Right atrium auricular region (tissue), 2 donors: ENCODE measurements at places on chromosomes 2 and 18.

- no peak for DNase-seq
These were observed 241.1 kb downstream of the SMAD2 start for GRCh38 chr18:47689371-47689770.

DNA sequence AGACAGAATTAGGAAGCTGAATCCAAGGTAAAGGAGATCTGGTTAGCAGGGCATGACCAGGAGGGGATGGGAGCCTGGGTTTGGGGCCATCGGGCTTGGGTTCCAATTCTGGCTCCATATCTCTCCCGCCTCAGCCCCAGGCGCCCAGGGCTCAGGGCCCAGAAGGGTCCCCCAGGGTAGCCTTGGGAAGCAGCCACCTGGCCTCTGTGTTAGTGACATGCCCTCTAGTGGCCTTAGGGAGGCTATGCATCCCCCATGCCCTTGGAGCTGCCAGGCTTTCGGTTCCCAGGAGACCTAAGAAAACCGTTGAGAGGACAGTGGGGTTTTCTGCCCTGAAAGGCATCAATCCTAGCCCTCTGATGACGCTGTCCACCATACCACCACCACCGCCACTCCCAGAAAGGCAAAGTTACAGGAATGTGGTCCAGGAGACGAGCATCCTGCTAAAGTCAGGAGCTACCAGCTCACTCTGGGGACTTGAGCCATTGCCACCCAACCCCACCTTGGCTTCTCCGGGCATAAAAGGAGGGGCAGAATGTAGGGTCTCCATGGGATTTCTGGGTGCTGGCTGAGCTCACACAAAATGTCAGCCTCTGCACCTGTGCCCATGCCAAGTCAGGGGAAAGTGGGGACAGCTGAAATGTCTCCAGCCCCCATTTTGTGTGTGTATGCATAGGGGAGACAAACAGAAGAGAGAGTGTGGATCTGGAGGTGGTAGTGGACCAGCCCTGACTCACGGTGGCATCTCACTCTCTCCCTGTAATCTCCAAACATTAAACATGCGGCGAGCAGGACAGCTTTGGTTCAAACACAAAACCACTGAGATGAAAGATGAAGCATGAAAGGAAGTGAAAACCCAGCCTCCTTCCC is 56.5 kb downstream of the EMX1 start:
- no peak for DNase-seq

GRCh38 chr2:36178384-36178783 is 177.2 kb upstream of the CRIM1 start:
- no peak for DNase-seq

DNA sequence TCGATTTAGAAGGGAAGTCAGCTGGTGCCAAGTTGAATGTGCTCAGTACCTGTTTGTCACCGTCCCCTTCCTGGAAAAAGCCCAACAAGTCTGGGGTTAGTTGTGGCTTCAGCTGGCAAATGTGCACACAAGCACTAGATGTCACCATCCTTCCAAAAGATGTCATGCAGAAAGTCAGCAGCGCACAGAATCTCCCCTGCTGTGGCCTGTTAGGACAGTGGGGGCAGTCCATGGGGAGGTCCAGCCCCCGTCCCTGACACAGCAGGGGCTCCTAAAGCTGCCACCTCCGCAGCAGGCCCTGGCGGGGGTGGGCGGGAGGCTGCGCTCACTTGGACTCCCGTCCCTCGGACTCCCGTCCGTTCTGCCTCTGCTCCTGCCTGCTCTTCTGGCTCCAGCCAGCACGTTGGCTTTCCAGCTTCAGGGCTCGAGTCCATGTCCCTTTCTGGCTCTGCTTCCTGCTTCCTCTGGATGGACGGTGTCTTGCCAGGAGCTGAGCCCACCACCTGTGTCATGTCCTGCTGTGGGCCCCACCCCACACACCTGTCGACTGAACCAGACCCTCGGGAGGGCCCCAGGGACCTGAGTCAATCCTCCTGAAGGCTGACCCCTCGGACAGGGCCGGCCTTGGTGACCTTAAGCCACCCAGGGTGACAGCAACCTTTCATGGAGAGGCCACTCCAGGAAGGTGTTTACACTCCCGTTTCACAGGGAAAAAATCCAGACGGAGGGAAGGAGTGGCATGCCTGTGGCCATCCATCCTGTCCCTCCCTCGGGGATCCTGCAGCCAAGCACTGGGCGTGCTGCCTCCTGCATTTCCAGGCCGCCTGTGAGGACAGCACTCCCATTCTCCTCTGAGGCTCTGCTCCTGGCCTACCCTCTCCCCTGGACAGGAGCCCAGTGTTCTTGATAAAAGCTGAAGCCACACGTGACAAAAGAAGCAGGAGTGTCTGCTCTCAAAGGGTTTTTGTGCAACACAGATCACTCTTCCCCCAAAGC is 8.5 kb downstream of the RAB17 start:
- DNase-seq: peak; percentile 88

- DNase-seq: no peak
These were observed 4.0 kb downstream of the PID1 start for GRCh38 chr2:229267080-229267479.

DNA sequence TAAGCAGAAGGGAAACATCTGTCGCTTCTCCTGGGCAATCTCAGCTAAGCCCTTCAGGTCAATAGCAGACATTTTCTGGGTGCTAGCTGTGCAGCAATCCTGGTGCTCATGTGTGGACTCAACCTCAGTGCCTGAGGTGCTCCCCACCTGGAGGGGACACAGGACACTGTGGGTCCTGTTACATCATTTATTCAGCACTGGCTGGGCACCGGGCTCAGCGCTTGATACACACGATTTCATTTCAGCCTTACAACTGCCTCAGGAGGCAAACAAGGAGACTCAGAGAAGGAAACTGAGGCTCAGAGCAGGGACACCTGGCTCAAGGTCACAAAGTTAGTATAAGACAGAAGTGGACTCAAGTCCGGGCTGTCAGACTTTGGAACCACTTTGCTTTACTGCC is 46.7 kb downstream of the MARCO start:
- DNase-seq: no peak

GRCh38 chr2:44546459-44547127 is 184.8 kb downstream of the CAMKMT start:
- no peak for DNase-seq

- DNase-seq: no peak
These were observed 247.4 kb downstream of the XIRP2 start for GRCh38 chr2:167135706-167136105.

GRCh38 chr2:108858894-108859293 is 72.3 kb downstream of the CCDC138 start:
- no peak for DNase-seq

GRCh38 chr2:160510617-160511016 is 17.0 kb upstream of the RBMS1 start:
- DNase-seq: no peak

DNA sequence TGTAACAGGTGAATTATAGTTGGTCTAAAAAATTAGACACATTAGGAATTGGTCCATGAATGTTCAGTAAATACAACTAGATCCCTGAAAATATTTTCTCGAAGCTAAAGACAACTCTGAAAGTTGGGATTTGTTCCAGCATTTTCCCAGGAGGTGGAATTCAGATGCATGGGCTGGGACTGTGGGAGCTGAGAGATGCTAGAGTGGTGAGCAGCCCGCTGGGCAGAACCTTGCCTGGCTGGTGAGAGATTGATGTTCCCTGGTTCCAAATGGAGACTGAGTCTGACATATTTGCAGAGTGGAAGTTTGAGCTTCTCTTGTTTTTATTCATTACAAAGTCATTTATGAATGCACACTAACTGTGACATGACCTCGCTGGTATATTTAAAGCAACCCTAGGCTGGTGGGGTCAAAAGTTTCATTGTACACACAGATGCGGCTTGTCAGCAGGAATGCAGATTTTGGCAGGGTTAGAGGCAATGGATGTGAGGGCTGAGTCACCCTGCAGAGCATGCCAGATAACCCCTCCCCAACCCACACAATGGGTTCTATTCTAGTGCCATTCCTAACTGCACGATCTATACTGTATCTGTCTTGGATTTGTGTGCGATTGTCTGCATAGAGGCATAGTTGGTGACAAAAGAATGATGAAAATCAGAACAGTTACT is 23.5 kb upstream of the TMEM178A start:
- DNase-seq: no peak

DNA sequence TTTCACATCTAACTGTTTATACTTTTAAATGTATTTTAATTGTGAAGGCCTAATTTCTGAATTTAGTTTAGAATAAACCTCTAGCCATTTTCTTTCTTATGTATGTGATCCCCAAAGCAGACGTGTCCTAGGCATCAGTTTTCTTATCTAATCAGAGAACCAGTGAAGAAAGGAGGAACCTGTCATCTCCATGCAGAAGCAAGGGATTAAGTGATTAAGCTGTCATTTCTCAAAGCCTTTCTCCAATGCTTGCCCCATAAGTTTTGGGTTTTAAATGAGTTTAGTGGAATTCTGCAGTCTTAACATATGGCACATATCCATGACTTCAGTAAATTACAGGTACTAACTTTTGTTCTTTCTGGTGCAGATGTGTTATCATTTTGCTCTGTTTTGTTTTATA is 190.4 kb downstream of the PLCL1 start:
- DNase-seq: no peak

DNA sequence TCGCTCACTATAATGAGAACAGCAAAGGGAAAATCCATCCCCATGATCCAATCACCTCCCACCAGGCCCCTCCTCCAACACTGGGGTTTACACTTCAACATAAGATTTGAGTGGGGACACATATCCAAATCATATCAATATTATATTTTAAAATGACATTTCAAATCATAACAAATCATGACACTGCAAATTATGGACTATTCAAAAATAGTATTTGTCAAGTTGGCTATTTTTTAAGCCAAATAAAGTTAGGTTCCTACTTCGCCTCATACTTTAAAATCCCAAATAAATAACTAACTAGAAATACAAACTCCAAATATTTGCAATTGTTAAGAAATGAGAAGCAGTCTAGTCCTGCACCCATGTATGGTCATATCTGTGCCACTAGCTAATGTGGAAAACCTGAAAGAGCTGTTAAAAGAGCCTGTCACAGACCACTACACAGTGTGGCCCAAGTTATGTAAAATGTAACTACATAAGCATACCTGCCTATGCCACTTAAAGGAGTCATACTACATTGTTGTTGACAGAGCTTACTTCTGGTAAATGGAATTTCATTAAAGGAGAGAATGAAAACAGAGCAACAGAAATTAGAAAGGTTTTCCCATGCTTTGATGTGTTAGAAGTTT is 334.7 kb upstream of the GULP1 start:
- DNase-seq: no peak

DNA sequence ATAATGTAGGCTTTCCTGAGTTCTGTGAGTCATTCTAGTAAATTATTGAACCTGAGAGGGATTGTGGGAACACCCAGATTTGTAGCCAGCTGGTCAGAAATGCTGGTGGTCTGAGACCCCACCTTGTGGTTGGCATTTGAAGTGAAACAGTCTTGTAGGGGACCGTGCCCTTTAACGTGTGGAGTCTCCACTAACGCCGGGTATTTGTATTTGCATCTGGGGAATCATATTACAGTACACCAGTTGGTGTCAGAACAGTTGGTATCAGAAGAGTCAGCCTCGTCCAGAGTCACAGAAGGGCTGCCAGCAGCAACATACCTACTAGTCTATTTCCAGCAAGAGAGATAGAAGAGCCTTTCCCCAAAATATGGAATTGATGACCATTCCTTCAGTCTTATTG is 38.3 kb upstream of the PTPN4 start:
- DNase-seq: no peak

DNA sequence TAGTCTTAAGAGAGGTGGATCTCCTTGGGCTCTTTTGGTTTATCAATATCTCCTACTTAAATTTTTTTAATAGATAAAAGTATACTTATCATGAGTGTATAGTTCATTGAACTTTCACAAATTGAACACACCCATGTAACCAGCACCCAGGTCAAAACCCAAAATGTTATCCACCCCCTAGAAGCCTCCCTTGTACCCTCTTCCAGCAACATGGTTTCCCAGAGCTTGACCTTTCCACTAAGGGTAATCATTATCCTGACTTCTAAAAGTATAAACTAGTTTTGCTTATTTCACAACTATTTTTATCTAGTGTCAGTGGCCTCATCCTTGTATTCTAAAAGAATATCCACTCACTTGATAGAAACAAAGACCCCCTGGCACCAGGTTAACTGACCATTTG is 106.8 kb downstream of the MDH1 start:
- no peak for DNase-seq

- DNase-seq: no peak
These were observed 64.3 kb downstream of the LRP2 start for GRCh38 chr2:169298007-169298406.

- DNase-seq: no peak
These were observed 26.1 kb upstream of the STPG4 start for GRCh38 chr2:47181176-47181575.

DNA sequence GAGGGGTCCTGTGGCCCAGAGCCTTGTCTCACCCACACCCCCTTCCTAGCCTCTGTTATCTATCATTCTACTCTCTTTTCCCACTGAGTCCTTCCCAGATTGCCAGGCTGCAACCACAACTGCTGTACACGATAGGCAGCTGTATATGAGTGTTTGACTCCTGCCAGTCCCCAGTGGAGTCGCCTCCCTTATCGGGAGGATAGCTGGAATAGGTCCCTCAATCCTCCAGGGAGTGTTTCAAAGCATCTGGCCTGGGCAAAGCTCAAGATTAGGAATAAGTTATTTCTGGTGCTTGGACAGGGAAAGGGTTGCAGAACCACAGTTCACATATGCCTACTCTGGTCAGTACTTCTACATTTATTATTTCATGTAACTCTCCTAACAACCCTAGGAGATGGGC is 4.8 kb downstream of the MSGN1 start:
- no peak for DNase-seq

DNA sequence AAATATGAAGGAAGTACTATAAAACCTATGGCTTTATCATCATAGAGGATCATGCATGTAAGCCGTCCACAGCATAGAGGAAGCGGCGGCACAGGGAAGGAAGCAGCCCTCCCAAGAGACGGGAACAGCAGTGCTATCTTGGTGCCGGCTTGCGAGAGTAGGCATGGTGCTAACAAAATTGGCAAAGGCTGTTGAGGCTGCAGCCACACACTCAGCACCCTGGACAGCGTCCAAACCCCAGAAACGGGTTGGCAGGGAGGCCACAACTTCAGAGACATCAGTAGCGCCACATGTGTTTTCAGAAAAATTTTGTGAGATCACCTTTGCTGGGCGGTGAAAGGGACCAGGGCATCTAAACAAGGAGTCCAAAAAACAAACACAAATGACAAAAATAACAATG is 37.7 kb downstream of the NETO1 start:
- DNase-seq: no peak

DNA sequence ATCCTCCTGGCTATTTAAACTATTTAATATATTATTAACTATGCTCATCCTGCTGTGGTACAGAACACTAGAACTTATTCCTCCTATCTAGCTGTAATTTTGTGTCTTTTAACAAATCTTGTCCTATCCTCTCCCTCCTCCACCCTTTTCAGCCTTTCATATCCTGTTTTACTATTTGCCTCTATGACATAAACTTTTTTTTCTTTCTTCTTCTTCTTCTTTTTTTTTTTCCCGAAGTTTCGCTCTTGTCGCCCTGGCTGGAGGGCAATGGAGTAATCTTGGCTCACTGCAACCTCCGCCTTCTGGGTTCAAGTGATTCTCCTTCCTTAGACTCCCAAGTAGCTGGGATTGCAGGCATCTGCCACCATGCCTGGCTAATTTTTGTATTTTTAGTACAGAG is 201.5 kb downstream of the LPIN1 start:
- DNase-seq: no peak
